ENCODE measurements at places on chromosomes 1 and 21. TPM values are rescaled to one million over a fixed set of nuclear protein-coding genes. Genes with fewer than 3 reads are reported as not detected.
A peak's percentile ranks its signal among the peaks of the same experiment; 100 is the strongest.

DNA sequence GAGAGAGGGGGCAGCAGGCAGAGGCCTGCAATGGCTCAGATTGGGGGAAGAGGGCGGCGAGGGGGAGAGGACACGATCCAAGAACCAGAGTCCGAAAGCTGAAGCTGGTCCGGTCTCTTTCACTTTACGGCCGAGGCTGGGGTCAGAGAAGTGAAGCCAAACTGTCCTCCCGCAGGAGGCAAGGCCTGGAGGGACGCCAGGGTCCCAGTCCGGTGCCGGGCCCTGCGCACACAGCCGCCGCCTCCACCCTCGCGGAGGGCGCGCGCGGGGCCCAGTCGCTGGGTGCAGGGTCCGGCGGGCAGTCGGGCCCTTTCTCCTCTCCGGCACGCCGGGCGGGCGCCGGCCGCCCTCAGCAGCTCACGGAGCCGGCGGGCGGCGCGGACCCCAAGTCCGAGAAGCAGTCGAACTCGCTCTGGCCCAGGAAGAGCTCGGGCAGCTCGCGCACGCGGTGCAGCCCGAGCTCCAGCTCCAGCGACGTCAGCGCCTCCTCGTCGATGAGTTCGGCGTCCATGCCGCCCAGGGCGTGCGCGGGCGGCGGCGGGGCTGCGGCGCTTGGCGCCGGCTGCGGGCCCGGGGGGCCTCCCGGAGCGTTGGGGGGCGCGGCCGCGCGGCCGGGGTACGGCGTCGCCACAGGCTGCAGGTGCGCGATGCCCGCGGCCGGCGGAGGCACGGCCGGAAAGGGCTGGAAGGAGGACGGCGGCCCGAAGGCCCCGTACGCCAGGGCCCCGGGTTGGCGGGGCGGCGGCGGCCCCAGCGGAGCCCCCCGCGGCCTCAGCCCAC, 749 bp downstream of the CITED4 start:
- DNase-seq = no peak

- no peak for DNase-seq
Measured at GRCh38 chr1:118589238-118589846, 398.8 kb downstream of the TBX15 start.

DNA sequence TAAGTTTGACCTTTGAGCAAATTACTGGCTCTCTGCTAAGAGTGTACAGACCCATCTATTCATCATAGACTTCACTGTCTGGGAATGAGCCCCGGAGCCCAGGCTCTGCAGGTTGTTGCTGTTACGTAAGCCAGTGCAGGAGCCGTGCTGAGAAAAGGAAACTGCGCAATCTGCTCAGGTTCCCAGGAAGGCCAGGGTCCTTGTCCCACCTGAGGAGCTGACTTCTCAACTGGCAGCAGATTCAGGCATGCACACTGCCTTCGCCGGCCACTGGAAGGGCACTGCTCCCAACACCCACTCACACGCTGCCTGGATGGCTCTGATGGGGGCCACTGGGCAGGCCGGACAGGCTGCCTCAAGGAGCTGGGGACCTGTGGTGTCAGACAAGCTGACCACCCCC, 19.5 kb downstream of the RCAN1 start:
- no peak for DNase-seq

DNA sequence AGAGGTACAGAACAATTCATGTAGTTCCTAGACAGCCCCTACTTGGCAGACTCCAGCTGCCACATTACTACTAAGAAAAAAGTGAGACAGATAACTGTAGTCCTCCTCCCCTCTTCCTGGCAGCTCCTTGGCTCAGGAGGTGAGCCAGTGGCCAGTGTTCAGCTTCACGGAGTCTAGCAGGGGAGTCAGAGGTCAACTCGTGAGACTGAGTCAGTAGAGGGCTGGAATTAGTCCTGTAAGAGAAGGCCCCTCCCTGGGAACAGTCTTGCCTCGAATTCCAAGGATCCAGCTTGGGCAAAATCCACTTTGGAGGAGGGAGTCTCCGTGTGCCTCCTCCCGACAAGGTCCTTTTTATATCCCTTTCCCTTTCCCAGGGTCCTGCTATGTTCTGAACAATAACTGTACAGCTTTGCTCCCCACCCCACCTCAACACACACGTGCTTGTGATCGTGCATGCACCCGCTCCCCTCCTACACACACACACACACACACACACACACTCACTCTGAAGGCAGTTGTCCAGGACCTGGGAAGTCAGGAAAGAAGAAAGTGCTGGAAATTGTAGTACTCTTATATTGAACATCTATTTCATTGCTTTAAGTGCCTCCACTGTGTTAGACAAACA, 22.5 kb upstream of the SLC27A3 start:
- DNase-seq = no peak

GRCh38 chr1:228455715-228456114, 31.5 kb upstream of the RNF187 start:
- DNase-seq = no peak

DNA sequence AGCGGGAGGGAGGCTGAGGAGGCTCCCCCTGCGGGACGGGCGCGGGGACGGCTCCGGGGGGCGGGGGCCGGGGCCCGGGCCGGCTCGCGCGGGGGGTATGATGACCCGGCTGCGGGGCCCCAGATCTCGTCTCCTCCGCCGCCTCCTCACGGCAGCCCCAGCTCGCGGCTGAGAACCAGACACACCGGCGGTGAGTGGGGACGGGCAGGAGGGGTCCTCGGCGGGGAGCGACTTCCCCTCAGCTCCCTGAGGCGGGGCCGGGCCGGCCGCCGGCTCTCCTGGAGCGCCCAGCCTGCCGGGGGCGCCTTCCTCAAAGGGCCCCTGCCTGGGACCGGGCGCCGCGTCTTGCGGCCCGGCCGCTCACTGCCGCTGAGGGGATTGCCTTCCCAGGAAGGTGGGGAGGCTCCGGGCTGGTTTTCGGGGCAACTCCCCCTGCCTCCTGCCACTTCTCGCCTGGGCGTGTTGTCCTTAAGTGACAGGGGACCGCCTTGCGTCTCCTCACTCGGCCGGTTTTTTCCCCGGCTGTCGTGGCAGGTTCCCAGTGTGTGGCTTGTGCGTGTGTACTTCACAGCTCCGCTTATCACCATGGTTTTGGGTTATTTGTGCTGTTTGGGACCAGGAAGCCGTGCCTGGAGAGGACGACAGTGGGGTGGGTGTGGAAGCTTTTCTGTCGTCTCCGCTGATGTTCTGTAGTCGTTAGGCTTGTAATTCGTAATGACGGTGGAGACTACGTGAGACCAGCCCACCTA, 800 bp downstream of the HIPK1 start:
- peak; percentile 33 for DNase-seq

DNA sequence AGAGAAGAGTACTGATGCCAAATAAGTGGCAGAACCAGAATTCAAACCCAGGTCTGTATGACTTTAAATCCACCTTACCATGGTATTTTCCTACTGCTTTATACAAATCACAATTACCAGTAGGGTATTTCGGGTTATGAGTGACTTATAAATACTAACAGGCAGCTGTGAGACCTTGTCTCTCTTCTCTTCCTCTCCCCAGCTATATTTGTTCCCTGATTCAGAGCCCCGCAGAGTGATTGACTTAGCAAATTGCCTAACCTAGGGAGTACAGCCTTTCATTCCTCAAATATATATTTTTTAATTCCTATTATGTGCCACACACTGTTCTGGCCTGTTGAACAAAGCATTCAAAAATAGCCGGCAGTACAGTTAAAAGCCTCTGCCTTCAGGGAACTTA, 168.0 kb downstream of the CLEC20A start:
- no peak for DNase-seq

- no peak for DNase-seq
Measured at GRCh38 chr1:3995141-3995780, 95.2 kb upstream of the C1orf174 start.

- DNase-seq = no peak
Measured at GRCh38 chr1:236128646-236129178, 13.6 kb upstream of the GPR137B start.

DNA sequence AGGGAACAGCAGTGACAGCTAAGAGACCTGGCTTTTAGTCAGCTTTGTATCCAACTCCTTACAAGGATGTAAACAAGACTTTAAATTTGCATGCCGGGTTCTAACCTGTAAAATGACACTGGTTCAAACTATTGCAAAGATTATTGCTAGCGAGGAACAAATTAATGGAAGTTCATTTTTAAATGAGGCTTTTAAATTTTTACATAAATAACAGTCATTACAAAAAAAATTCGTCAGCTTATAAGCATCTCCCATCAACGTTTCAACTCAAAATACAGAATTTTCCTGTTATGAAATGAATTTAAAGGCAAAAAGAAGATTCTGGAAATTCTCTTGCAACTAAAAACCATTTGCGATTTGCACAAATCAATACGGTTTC, 668 bp downstream of the KIF14 start:
- DNase-seq = no peak

DNA sequence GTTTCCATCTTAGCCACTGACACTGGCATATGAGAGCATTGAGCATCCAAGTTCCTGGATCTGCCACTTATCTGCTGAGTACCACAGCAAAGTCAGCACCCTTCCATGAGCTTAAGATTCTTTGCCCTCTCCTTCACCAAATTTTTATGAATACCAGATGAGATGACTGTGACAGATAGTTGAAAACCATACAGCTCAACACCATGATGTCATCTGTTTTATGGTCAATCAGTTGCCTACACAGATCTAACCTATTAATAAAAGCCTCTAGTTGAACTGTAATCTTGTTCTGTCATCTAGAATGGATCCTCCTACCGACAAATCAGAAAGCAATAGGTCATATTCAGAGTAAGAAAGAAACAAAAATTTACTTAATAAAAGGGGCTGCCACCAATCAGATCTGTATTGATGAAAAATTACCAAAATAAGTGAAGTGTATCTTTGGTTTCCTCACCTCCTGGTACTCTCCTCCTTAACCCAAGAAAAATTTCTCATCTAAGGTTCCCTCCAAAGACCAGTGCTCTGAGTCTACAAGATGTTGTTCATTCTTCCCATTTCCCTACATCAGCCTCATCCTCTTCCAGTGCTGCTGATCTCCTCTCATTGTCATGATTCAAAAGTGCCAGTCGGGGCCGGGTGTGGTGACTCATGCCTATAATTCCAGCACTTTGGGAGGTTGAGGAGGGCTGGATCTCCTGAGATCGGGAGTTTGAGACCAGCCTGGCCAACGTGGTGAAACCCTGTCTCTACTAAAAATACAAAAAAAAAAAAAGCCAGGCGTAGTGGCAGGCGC, 138.8 kb upstream of the CTTNBP2NL start:
- no peak for DNase-seq

- DNase-seq = no peak
Measured at GRCh38 chr1:26949926-26950319, 10.3 kb downstream of the KDF1 start.

DNA sequence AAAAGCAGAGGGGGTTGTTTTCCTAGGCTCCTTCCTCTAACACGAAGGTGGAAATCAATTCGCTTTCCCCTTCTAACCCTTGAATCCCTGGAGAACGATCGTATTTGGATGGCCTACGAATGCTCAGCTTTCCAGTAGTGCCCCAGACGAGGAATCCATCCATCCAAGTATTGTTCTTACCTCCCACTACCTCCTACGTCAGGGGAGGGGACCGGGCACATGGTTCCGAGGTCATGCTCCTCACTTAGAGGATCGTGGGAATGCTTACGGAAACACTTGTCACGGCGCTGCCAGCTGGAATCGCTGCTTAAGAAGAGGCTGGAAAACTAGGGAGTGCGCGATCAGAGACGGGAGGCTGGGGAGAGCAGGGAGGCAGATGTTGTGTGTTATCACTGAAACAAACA, 47.4 kb downstream of the CAPZB start:
- DNase-seq = no peak

DNA sequence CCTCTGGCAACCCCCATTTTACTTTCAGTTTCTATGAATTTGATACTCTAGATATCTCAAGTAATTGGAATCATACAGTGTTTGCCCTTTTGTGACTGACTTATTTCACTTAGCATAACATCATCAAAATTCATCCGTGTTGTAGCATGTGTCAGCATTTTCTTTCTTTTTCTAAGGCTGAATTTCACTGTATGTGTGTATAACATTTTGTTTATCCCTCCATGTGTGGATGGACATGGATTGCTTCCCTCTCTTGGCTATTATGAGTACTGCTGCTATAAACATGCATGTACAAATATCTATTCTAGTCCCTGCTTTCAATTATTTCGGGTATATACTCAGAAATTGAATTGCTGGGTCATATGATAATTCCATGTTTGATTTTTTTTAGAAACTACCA, 97.3 kb downstream of the MAP3K21 start:
- no peak for DNase-seq

DNA sequence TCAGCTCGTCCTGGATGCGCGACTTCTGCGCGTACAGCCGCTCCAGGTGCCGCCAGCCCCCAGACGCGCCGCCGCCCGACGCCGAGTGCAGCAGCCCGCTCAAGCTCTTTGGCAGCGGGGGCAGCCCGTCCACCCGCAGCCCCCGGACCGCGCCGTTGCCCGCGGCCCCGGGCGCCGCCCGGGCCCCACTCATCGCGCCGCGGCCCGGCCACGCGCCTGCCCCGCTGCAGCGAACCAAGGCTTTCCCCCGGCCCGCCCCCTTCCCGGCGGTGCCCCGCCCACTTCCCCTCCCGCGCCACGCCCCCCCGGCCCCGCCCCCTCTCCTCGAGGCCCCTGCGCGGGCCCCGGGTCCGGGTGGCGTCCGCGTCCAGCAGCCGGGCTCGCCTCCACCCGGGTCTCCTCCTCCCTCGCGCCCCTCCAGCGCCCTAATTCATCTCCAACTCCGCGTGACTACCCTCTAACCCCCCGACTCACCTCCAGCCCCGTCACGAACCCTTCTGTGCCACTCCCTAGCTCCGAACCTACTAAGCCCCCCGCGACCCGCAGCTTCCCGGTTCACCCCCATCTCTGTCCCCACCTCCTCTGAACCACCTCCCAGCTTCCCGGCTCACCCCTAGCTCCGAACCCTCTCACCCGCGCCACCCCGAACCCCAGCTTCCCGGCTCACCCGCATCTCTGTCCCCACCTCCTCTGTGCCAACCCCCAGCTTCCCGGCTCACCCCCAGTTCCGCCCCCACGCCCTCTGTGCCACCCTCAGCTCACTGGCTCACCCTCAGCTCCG, at the start of gene FAM89A:
Gene FAM89A, minus strand, starts transcription at position 236 of the 781 bp plus-strand sequence. Its CDS starts 43 bp downstream, at position 193.
- DNase-seq = peak; percentile 63

The SLC6A9 gene
- 4.6 TPM for total RNA-seq

The PPFIA4 gene
- 0.50 TPM for total RNA-seq

The ZMYND12 gene
- total RNA-seq = 2.0 TPM

The KIF17 gene
- 1.6 TPM for total RNA-seq

The FCAMR gene
- total RNA-seq = 2.3 TPM

The TMCC2 gene
- total RNA-seq = 1.5 TPM

The MAB21L3 gene
- 4.7 TPM for total RNA-seq

The PTPN7 gene
- 61.8 TPM for total RNA-seq

All from prostate gland (tissue), 2 donors.